CD4-positive, CD25-positive, alpha-beta regulatory T cell (primary cell): ENCODE measurements at places on chromosomes 16 and 17. TPM values are rescaled to one million over a fixed set of nuclear protein-coding genes. Genes with fewer than 3 reads are reported as not detected.

- H3K4me1 ChIP-seq = no peaks in the 10 kb centered on the region
- no peak overlapping the region for H3K27ac ChIP-seq
- peak; percentile 52 for DNase-seq
- no peak overlapping the region for H3K4me3 ChIP-seq
- H3K27me3 ChIP-seq = no peaks in the 10 kb centered on the region
Measured at GRCh38 chr17:16915752-16916556, 56.0 kb downstream of the TNFRSF13B start.

DNA sequence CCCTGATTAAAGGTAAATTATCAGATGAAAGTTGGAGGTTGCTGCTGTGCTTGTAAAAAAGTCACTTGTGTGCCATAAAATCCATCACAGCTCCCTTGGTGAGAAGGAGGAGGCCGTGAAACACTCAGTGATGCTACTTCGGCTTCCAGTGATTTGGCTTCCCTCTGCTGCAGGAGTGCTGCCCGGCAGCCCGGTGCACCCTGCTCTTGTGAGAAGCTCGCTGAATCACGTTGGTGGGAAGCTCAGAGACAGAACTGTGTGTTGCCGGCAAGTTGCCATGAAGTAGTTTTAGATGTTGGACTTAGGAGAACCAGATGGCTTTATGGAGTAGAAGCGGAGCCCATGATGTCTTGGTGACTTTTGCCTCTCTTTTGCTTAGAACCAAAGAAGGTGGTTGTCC, 33.3 kb downstream of the MSI2 start:
- no peak overlapping the region for H3K27ac ChIP-seq
- H3K4me3 ChIP-seq = no peak overlapping the region
- H3K4me1 ChIP-seq = peaks cover 22% of the 10 kb centered on the region

GRCh38 chr17:82394278-82394677, 22.7 kb downstream of the UTS2R start:
- H3K27me3 ChIP-seq = no peaks in the 10 kb centered on the region
- H3K4me3 ChIP-seq = no peak overlapping the region
- no peak overlapping the region for H3K27ac ChIP-seq
- DNase-seq = no peak
- H3K4me1 ChIP-seq = no peaks in the 10 kb centered on the region
- peaks cover 4% of the 10 kb centered on the region for H3K36me3 ChIP-seq

DNA sequence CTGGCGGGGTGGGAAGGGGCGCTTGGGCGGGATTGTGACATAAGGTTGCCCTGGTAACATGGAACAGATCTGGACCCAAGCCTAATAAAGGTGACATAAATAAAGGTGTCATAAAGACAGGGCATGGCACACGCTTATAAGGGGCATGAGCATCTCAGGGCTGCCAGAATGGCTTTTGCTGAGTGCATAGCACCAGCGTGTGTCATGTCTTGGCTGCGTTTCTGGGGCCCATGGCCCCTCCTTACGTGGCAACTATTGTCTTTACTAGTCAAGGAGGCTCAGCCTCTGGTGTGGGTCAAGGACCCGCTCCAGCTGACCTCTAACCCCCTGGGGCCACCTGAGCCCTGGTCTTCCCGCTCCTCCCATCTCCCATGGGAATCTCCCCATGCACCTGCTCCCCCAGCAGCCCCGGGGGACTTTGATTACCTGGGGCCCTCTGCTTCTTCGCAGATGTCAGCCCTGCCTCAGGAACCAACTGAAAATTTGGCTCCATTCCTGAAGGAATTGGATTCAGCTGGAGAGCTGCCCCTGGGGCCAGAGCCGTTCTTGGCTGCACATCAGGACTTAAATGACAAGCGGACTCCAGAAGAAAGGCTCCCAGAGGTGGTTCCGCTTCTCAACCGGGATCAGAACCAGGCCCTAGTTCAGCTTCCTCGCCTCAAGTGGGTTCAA, 13.9 kb downstream of the LRRC37B start:
- no peaks in the 10 kb centered on the region for H3K27me3 ChIP-seq
- no peak for DNase-seq
- H3K4me1 ChIP-seq = no peaks in the 10 kb centered on the region
- no peak overlapping the region for H3K27ac ChIP-seq
- H3K36me3 ChIP-seq = peaks cover 47% of the 10 kb centered on the region

DNA sequence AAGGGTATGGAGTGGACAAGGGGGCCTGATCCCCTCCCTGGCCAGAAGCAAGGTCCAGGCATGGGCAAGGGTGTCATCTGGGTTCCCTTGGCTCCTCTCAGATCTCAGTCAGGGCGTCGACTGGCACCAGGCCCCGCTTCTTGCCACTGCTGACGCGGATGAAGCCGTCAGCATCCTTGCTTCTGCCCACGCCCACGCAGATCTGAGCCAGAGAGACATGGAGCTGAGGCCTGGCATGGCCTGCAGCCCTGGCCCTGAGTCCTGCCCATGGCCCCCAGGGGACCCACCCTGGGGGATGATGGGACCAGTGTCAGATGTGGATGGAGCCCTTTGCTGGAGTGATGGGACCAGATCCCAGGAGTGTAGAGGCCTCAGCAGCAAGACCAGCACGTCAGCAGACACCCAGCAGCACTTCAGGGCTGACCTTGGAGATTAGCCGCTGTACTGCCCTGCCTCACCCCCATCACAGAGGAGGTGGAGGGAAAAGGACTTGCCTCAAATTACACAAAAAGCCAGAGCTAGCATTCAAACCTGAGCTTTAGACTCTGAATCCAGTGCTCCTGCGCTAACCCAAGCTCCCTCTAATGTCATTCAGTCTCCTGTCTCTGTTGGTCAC, 12.2 kb downstream of the RPL19 start:
- no peak for DNase-seq
- peaks cover 20% of the 10 kb centered on the region for H3K4me1 ChIP-seq
- no peaks in the 10 kb centered on the region for H3K27me3 ChIP-seq
- no peaks in the 10 kb centered on the region for H3K36me3 ChIP-seq
- no peak overlapping the region for H3K4me3 ChIP-seq

DNA sequence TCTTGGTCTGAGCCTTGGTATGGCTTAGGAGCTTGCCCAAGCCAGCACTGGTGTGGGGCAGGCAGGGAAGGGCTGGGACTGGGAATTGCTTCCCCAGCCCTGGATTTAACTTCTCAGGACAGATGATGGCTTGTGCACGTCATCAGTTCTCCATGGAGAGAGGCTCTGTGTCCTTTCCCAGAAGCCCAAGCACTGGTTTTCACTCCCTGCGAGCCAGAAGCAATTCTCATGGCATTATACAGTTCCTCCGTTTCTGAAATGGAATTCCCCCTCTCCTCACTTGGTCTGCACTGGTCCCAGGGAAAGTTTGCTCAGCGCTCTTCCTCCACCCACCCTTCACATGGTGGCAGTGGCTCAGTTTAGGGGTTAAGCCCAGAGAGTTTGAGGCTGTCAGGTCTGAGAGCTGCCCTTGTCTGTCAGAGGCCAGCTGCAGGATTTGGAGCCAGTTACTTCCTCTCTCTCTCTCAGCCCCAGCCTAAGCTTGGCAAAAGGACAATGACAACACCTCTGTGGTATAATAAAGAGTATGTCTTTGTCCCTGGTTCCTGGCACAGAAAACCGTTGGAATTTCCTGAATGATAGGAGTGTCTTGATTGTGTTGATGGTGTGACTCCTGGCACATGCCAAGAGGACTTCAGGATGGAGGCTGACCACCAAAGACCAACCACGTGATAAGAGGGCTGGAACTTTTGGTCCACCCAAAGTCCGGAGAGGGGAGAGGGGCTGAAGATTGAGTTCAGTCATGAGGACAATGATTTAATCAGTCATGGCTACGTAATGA, 219.6 kb upstream of the TNRC6C start:
- H3K36me3 ChIP-seq = no peaks in the 10 kb centered on the region
- no peaks in the 10 kb centered on the region for H3K27me3 ChIP-seq
- no peak overlapping the region for H3K4me3 ChIP-seq
- DNase-seq = no peak
- H3K27ac ChIP-seq = no peak overlapping the region

The TEDC2 gene
- not detected for total RNA-seq
